ENCODE measurements at places on chromosomes 11 and 22.

- no peak for DNase-seq
Observed at GRCh38 chr11:102268985-102269470, 48.3 kb upstream of the BIRC3 start.

DNA sequence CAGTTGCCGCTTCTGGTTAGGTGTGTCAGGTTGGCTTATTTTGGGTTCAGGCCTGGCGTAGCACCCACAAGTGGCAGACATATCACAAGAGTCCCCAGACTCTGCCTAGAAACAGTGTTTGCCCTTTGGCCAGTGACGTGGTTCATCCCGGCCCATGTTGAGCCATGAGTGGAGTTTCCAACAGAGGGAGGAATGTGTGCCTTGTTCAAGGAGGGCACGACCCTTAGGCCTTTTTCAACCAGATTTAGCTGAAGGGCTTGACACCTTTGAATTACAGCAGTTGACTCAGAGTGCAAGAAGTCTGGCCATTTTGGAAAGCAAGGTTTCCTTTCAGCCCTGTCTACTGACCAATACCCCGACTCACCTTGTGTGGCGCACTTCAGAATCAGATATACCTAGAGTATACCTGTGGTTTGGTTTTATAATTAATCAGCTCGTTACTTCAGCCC is 15.1 kb upstream of the AIFM3 start:
- DNase-seq = no peak

DNA sequence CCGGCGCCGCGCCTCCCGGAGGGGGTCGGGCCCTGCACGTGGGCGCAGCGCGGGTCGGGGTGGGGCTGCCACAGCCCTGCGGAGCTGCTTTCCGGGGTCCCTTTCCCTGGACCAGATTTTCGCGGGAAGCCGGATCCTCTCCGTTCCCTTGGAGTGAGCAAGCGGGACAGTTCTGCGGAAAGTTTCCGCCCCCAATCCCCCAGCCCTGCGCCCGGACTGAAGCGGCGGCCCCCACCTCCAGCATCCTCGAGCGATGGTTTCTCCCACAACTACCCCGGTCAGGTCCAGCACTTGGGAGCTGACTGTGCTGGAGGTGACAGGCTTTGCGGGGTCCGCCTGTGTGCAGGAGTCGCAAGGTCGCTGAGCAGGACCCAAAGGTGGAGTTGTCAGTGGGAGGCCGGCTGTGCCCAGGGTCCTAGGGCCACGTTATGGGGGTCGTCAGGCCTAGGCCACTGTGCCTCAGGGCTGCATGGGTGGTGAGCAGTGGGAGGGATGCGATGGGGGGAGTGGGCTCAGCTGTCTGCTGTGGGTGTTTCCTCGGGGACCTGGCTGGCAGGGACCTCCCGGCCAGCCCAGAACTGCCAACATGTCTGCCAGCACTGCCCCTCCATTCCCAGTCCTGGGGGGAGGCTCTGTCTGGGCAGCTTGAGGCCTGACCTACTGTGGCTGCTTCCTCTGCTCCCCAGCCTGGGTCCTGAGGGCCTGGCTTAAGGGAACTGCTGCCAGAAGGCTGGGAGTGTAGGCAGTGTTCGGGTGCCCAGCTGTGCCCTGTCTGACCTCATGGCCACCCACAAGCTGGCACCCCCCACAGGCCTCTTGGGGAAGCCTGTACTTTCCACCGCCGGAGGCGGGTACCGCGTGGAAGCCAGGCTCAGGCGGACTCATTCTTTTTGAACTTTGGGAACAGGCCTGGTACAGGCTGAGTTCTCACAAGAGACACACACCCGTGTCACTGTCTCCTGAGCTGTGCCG is 726 bp downstream of the ST3GAL4 start:
- peak; percentile 58 for DNase-seq

DNA sequence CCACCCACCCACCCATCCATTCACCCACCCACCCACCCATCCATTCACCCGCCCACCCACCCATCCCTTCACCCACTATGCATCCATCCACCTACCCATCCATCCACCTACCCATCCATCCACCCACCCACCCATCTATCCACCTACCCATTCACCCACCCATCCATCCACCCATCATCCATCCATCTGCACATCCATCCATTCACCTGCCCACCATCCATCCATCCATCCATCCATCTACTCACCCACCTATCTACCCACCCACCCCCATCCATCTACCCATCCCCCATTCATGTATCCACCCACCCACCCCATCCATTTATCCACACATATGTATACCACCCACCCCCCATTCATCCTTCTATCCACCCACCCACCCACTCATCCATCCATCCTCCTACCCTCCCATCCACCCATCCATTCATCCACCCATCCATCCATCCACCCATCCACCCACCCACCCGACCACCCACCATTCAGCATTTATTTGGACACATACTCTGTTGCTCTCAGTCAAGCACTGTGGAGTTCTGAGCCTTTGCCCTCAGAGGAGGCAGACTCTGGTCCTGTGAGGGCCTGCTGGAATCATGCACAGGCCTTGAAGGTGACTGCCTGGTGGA is 380.1 kb downstream of the TBC1D22A start:
- DNase-seq = no peak

DNA sequence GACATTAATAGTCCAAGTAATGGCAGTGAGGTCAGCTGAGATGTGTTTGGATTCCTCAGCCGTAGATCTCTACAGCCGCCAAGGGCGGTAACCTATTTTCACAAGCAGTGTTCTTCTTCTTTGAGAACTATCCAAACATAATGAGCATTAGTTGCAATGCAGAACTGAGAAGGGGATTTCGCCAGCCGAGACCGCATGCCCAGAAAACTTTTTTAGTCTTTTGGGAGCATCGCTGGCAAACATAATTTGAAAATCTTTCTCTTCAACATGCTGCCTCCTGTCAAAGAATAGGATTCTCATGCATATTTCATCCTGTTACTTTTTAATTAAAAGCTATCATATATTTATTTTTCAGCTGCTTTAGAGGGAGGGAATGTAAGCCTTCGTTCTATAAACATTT is 81.4 kb upstream of the SEZ6L start:
- no peak for DNase-seq

- no peak for DNase-seq
Observed at GRCh38 chr22:21948824-21949568, 3.7 kb downstream of the PPM1F start.

GRCh38 chr11:28476049-28476448 is 367.9 kb downstream of the METTL15 start:
- no peak for DNase-seq

DNA sequence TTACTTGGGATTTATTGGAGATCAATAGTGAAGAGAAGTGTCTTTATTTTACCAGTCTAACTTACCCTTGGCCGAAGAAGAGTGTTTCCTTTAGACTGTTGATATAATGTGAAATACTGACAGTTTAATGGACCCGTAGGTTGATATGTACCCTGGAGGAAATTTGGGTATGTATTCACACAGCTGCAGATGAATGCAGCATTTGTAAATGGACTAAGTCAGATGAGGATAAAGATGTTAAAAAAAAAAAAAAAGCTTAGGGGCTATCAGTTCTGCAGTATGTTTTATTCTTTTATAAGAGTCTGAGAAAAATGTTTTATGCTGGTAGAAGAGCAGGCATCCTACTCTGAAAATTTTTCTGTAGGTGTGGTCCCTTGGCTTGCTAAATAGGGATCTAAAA is 2.7 kb downstream of the REXO2 start:
- DNase-seq = no peak

DNA sequence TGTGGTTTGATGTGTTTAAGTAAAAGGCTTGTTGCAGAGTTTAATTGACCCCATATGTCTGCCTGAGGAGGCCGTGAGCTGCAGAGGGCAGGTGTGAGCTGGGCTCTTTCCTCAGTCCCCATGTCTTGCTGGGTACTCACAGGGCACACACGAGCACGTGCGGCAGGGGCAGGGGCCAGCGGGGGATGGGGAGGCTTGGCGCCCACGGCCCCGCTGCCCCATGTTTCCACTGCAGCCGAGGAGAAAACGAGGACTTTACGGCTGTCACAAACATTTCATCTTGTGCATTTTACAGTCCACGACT is 24.7 kb upstream of the CCDC188 start:
- no peak for DNase-seq

DNA sequence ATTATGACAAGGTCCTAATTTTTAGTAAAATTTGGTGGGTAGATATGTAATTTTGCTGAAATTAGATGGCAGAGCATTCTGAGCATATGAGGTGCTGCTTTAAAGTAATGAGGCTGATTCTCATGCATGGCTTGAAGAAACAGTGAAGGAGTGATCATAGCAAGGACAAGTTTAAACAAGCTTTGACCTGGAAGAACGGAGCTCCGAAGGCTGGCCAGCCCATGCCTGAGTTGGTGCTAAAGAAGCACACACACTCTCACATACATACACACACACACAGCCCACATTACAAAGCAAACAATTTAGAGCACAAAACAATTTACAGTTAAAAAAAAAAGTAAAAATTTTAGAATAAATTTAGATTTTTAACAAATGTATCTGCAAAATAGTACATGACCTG is 150.7 kb downstream of the DCDC1 start:
- DNase-seq = no peak

GRCh38 chr11:47143322-47143721 is 33.4 kb downstream of the ARFGAP2 start:
- DNase-seq = no peak

DNA sequence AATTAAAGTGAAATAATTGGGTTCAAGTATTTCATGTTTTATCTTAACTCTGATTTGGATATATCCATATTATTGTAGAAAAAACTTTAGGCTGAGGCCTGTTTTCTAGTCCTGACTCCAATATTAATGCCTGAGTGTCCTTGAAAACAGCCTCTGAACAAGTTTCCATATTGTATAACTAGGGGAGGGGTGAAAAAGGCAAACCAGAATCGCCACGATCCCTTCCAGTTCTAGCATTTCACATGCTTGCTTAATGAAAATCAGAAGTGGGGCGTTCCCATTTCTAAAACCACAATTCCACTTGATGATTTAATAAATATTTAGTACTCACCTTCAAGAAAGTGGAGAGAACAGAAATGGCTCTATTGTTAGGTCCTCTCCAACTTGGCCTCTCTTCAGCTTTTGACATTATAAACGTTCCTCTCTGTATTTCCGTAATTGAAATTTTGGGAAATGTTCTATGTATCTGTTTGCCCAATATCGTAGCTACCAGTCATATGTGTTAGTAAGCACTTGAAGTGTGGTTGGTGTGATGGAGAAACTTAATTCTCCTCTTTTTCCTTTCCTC is 561.4 kb upstream of the CCDC90B start:
- DNase-seq = no peak

GRCh38 chr11:80521592-80521991 is 1080.8 kb upstream of the TENM4 start:
- DNase-seq = peak; percentile 32

DNA sequence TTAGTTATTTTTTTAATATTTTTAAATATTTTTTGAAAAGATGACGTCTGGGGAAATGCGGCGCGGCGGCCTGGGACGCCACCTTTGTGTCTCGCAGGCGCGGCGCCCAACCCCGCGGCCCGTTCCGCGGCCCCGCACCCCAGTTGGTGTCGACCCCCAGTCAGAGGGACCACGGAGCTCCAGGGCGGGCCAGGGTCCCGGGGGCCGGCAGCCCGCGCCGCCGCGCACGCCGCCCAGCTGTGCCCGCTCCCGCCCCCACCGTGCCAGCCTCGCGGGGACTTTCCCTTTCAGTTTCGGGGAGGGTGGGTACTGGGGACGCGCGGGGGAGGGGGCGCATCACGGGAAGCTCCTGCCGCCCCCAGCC is 1.6 kb downstream of the CCND1 start:
- peak; percentile 27 for DNase-seq

DNA sequence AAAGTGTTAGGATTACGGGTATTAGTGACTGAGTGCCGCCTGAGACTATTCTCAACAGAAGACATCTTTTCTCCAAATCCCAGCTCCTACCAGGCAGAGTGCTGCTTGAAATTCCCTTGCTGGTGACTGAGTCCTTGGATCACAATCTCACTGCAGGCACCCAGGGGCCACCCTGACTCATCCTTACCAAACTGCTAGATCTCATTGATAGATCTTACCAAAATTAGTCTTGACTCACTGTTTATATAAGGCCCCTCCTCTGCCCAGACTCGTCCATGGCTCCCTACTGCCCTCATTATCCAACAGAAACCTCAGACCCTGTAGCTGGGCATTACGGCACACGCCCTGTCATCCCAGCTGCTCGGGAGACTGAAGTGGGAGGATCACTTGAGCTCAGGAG is 14.7 kb downstream of the TBC1D10A start:
- DNase-seq = no peak

DNA sequence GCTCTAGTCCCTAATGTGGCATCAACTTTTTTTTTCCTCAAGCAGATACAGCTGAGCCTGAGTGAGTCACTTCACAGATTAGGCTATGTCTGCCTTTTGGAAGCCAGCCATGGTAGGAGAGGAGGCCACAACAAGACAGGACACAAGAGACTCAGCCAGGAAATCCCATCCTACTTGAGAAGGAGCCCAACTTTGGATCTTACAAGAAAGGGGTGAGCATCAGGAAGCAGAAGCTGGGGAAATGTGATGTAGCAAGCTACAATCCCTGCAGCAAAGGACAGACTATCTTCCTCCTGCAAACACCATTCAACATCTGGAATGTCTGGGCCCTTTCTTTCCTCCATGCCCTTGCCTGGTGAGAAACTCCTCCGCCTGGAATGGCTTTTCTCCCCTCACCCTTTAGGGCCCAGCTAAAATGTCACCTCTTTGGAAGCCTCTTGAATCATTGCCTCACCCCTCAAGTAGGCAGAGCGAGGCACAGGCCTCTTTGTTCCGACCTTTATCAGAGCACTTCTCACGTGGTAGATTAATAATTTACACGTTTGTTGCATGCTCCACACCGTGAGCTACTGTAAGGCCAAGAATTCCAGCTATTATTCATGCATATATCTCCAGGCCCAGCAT is 156.4 kb upstream of the PITPNB start:
- peak; percentile 6 for DNase-seq

- no peak for DNase-seq
Observed at GRCh38 chr11:113048820-113049768, 87.9 kb downstream of the NCAM1 start.

DNA sequence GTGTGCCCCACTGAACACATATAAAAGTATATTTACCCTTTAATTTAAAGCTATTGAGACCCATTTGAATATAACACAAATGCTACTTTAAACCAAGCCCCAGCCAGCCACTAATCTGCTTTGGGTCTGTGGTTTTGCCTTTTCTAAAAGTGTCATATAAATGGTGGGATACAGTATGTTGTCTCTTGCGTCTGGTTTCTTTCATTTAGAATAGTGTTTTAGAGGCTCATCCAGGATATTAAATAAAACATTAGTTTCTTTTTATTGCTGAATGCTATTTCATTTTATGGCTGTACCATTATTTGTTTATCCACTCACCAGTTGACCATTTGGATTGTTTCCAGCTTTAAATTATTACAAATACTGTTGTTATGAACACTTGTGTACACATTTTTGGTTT is 290.5 kb upstream of the SORL1-AS1 start:
- DNase-seq = no peak
